ENCODE measurements at places on chromosomes 1 and 21.

DNA sequence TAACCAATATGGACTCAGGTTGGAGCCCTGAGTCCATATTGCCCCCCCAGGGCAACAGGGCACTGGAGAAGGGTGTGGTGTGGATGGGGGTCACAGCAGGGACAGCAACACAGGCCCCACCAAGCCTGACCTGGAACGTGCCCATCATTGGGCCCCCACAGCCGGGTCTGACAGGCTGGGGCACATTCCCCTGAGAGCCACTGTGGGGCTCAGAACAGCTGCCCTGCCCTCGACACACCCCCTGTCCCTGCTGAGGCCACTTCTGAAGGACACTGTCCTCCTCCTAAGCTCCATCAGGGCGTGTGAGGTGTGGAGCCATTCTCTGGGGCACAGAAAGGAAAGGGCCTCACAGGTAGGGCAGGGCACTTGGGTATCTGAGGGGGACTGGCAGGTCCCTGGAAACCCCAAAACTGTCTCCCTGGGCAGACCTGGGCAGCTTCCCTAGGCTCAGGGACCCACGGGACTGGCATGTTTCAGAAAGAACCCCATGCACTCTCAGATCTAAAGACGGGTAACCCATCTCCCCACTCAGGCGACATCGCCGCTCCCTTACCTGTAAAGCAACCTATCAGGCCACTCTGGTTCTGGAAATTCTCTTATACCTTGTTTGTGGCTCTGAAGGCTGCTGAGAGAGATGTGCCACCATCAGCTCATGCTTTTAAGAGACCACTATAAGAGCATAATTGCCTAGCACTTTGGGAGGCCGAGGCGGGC, 95.5 kb downstream of the DMRTB1 start:
- no peak for DNase-seq

DNA sequence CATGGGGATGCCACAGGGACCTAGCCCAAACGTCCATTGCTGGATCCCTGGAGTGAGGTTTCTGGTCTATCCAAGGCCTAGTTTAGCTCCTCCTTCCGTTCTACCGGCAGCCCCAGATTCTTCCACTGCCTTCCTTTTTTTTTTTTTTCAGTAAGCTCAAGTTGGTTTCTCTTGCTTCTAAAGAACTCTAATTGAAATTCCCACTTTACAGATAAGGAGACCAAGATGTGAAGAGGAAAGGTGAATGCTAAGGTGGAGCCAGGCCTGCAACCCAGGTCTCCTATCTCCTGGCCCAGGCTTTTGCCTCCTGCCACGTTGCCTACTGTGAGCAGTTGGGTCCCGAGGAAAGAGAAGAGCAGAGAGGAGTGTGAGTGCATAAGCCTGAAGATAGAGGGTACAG, 31.5 kb upstream of the CLIC4 start:
- no peak for DNase-seq

DNA sequence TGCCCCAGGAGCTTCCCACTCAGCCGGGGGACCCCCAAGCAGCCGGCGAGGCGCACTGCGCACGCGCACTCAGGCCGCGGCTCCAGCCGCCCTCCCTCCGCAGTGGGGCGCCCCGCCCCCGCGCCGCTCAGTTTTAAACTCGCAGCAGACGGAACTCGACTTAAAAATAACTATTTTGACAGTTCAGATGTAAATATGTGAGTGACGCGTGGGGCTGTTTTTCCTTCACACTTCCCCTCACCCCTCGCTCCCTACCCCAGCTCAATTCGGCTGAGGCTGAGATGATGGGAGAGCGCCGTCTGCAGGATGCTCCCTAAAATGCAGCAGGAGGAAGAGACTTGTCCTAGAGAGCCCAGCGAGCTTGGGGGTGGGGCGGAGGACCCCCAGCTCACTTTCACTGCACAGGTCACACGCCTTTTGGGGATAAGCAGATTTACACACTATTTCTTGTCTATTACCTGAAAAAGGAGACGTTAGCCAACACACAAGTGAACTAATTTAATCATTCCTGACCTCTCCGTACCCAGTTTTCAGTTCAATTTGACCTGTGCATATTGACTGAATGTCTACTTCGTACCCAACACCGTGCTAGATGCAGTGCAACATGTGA, 8.9 kb upstream of the LEMD1 start:
- peak; percentile 37 for DNase-seq

- DNase-seq: no peak
Observed at GRCh38 chr1:162175379-162176081, 106.0 kb downstream of the NOS1AP start.

DNA sequence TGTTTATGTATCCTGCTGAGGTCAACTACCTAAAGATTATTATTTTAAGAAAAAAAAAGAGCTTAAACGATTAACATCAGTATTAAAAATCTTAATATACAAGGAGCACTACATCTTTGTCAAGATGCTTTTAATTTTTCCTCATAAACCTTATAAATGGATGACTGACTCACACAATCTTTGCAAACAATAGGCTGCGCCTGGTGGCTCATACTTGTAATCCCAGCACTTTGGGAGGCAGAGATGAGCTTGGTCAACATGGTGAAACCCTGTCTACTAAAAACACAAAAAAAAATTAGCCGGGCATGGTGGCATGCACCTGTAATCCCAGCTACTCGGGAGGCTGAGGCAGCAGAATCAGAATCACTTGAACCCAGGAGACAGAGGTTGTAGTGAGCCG, 1.7 kb downstream of the KHDC4 start:
- DNase-seq: no peak

GRCh38 chr1:168454211-168454815, 89.5 kb downstream of the XCL2 start:
- DNase-seq: no peak

DNA sequence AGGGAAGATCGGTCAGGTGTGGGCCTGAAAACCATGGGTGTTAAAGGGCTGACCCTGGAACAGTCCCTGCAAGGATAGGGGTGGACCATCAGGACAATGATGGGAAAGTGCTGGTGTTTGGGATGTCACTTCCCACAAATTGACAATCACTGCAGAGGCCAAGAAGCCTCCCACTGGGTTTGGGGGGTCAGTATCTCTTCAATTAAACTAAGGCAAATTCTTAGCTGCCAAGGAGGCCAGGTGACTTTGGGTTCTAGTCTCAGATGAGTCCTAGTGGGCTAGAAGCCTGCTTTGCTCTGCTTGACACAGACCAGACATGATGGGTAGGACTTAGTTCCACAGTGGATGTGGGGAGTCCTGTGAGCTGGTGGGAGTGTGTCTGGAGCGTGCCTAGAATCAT, 29.3 kb upstream of the KCNA2 start:
- DNase-seq: no peak

GRCh38 chr1:236160540-236161127, 18.3 kb downstream of the GPR137B start:
- no peak for DNase-seq
